Nephron progenitor cell (in vitro differentiated cells): ENCODE measurements at places on chromosomes 3 and 15.

- DNase-seq = no peak
These were observed 33.1 kb upstream of the TOPAZ1 start for GRCh38 chr3:44208568-44208967.

DNA sequence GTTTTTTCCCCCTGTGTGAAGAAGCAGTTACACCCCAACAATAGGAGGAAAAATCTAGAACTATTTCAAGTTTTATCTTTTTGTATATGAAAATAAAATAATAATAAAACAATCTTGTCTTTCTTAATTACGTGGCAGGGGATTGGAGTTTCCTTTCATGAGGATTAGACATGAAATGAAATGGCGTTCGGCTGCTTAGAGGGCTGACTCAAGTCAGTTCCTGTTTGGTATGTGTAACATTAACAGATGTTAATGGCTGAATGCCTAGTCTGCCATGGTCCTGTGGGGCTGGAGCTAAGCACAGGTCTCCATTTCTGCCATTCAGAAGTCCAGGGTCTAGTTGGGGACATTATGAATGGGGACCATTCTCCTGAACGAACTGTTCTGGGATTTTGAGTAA is 3.1 kb upstream of the EXOG start:
- no peak for DNase-seq

- DNase-seq = no peak
These were observed 22.8 kb upstream of the SLC15A2 start for GRCh38 chr3:121871430-121871829.

GRCh38 chr3:130686833-130687232 is 59.8 kb downstream of the PIK3R4 start:
- DNase-seq = no peak

- DNase-seq = peak; percentile 12
These were observed 1.1 kb upstream of the ALCAM start for GRCh38 chr3:105365391-105366325.

DNA sequence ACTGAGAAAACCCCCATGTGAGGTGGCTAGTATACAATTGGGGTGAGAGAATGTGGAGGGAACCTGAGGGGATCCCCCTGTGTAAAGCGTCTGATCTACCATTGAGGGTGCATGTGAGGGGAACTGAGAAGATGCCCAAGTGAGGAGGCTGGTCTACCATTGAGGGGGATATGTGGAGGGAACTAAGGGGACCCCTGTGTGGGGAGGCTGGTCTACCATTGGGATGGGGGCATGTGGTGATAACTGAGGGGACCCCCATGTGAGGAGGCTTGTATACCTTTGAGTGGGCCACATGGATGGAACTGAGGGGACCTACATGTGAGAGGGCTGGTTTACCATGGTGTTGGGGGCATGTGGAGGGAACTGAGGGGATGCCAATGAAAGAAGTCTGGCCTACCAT is 160.8 kb downstream of the FBLN2 start:
- DNase-seq = no peak

- no peak for DNase-seq
These were observed 210.4 kb upstream of the NDN start for GRCh38 chr15:23897531-23897930.

DNA sequence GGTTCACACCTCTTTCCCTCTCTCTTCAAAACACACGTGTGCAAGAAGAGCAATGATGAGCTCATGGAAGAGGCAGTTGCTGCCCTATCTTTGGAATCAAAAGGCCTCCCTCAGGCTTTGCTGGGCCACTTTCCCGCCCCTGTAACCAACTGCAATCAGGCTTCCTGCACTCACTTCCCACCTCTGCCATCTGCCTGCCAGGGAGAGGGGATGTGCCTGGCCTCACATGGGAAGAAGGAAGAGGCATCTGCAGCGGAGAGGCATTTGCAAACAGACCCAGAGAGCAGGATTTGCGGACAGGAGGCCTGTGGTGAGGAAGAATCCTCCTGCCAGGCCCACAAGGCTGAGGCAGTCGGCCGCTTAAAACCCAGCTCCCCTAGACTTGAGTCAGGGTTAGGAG is 175.6 kb upstream of the ATP10A start:
- DNase-seq = no peak

- peak; percentile 69 for DNase-seq
These were observed at the start of gene RBPMS2 for GRCh38 chr15:64775551-64776401. Gene RBPMS2, minus strand, starts transcription at chr15:64775589. Its CDS starts 270 bp downstream, at chr15:64775319.

DNA sequence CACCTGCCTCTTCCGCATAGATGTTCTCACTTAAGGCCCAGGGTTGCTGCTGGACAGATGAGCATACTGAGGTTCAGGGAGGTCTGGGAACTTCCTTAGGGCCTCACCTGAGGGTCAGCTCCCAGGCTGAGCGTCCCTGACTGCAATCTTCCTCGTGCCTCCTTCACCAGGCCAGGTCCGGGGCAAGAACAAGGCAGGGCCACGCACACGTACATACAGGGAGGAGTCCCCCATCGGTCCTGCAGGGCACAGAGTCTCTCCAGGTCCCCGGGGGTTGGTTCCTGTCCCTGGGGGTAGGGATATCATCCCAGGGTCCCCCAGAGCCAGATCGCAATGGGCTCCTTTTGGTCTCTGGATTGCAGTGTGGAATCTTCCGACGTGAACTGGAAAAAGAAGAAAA is 130.1 kb downstream of the LRRK1 start:
- no peak for DNase-seq

GRCh38 chr3:194333981-194334320 is 17.2 kb downstream of the CPN2 start:
- no peak for DNase-seq

GRCh38 chr3:96449803-96450202 is 364.6 kb upstream of the EPHA6 start:
- no peak for DNase-seq

DNA sequence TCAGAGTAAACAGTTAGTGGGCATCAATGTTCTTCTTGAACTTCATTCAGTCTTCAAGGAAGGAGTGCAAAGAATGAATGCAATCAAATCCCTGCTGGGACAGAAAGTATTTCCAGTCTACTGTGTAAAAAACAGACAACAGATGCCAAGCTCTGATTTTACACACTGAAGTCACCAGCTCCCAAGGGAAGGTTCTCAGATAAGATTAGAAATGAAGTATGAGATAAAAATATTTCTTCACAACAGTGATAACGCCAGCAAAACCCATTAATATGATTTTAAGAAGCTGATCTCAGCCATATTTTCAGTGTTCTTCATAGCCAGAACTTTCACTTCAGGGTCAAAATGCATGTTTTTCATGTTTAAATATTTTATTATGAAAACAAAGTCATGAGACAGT is 265.6 kb downstream of the CTNNB1 start:
- no peak for DNase-seq

DNA sequence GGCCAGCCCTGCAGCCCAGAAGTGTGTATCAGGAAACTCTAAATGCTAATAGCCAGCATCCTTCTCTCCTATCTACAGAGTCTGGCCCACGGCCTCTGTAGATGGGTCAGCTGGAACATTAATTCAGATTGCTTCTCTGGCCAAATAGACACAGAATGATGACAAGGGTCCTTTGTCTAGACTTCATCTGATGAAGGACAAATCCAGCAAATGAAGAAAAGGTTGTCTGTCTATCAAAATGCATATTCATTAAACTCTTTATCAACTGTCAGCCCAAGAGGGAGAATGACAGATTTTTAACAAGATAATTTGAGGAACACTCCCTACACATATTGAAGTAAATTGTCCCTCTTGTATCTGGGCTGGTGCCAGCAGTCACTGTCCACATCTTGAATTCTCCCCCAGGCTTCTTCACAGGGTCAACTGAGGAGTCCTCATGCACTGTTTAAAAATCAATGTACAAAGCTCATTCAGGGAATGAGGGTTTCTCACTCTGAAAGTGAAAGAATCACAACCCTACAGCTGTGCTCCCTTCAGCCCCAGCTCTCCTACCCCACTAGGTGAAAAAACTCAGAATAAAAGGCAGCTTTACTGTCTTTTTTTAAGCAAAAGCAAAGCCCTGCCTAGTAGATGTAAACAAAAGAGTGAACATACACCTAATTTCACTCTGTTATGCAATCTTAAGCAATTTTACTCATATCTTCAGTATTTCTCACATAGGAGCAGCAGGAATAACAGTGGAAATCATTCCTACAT is 507.7 kb downstream of the IGSF11 start:
- DNase-seq = no peak

DNA sequence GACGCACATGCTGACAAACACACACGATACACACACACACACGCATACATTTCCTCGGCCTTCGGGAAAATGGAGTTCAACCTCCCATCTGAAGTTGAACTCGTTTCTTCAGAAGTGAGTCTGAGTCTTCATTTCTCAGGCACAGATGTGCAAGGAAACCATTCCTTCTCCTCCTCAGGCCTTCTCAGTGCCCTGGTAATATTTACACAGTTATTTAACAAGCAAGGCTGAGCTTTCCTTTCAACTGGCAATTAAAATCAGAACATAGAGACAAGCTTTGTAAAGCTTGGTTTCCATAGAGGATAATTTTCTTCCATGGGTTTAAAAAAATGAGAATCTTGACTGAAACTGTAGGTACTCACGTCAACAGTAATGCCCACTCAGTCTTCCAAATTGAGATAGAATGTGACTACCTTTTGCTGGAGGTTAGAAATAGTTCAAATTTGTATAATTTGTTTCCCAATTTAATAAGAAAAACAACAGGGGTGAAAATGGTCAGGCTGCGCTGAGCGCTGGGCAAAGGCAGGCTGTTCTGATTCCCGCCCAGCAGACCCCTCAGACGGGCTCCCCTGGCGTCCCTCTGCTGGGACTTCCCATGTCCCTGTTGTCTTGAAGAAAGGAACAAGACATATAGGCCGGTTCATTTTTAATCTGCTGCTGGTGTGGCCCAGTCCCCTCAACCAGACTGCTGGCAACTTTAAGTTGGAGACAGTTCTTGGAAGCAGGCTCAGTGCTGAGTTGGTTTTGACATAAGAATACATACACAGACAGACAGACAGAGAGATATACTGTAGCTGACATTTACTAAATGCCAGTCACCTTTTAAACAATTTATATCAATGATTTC is 174.3 kb downstream of the XXYLT1 start:
- DNase-seq = no peak

DNA sequence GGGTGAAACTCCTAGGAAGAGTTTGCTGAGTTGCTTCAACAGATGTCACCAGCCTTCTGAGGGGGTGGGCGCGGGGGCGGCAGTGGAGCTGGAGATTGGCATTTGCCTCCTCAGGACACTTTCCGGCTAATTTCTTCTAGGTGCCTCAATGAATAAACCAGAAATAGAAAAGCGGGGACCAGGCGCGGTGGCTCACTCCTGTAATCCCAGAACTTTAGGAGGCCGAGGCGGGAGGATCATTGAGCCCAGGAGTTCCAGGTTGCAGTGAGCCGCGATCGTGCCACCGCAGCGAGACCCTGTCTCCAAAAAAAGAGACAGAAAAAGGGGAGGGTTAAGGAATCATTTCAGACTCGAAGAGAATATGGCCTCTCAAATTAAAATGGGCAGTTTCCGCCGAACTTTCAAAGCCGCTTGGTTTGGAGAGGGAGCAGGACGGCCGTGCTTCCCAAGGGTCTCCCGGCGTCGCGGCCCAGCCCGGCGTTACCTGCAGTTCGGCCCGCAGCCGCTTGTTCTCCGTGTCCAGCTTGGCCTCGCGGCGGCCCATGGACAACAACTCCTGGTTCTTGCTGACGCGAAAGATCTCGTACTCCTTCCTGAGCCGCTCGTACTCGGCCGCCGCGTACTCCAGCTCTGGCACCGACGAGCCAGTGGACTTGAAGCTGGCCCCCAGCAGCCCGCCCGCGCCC is 587 bp downstream of the NPHP3 start:
- DNase-seq = peak; percentile 23
